NCI-H1105 treated with DMSO at 0.1 percent for 48 hours (cell line): ENCODE measurements at places on chromosomes 7 and 10.

GRCh38 chr7:32416846-32417245 lies 73.3 kb downstream of the LSM5 start:
- no peak for DNase-seq

DNA sequence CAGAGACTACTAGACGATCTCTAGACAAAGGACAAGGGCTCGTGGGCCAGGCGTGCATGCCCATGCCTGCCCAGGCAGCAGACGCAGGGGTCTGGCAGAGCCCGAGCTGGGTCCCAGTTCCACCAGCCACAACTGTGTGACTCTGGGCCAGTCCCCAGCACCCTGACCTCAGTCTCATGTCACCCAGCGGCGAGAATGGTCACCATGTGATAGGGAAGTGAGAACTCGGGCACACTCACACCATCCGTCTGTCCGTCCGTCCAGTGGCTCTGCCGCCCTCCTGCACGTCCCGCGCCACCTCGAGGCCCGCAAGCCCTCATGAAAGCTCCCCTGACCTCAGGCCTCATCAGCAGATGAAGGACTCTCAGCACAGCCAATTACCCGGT lies 280.0 kb downstream of the ELFN1 start:
- no peak for DNase-seq

- no peak for DNase-seq
Observed at GRCh38 chr7:55085511-55086412, 66.9 kb downstream of the EGFR start.

- DNase-seq, result peak; percentile 82
Observed at GRCh38 chr7:139943401-139943800, 114.3 kb downstream of the TBXAS1 start.

DNA sequence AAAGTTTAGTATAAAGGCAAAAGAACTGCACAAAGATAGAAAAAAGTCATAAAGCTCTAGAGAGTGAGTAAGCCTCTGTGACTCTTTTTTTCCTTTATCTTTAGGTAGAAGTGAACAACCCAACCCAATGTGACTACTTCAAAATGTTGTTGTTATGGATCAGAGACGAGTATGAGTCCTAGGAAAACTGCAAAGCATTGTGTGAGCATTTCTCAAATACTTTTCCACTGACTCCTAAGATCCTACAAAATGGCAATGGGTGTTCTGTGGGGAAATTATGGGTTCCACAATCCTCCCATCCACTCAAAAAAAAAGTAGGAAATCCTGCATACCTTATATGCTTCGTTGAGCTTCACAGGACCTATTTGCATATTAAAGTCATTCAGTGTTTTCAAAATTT lies 177.1 kb downstream of the DGKI start:
- DNase-seq, result no peak

DNA sequence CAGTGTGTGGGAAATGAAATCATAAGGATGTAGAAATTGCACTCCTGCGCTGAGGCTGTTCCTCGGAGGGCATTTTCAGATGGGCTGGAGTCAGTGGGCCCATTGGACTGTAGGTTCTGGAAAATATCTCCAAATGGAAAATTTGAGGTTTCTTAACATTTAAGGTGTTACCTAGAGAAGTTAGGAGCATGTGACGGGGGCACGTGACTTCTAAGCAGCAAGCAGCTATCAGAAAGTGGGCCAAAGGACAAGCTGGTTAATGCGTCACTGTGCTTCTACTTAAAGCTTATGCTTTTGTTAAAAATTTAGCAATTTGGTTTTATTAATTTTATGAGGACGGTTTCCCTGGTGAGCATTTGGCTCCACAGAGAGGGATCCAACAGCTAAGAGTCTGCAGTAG lies 298.7 kb downstream of the DPP6 start:
- no peak for DNase-seq

DNA sequence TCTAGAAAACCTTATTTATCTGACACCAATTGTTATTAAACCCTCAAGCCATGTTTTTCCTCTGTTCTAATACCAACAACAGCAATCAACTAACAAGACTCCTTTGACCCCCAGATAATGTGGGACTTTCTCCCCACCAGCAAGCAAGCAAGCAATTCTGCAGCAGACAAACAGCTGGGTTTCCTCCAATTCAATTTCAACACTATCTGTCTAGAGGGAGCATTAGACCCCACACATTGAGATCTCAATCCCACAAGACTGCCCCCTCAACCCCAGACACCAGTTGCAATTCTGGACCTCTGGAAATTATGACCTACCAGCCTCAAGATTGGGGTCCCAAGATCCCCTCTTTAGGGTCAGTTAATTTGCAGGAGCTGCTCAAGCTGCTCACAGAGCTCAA lies 89.4 kb upstream of the TMEM26 start:
- DNase-seq, result no peak

DNA sequence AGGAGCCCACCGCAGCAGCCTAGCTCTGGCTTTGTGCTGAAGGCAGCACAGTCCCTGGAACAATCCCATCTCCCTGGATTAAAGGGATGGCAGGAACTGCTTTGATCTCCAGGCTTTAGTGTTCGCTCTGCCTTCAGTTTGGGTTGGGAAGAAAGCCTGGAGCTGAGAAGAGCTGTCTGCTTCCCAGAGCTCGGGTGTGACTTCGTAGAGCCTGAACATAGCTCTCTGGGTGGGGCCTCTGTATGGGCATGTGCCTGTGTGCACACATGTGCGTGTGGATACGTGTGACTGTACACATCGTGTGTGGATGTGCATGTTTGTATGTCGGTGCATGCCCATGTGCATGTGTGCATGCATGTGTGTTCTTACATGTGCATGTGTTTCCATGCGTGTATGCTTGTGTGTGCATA lies 8.7 kb downstream of the ADCY1 start:
- no peak for DNase-seq
